NCI-H1092 (cell line): ENCODE measurements at places on chromosomes 4 and X.

- no peak for DNase-seq
These were observed 128.5 kb downstream of the LARP7 start for GRCh38 chr4:112765317-112765974.

- no peak for DNase-seq
These were observed 430.5 kb upstream of the POU3F4 start for GRCh38 chrX:83077606-83078005.

- no peak for DNase-seq
These were observed 174.9 kb upstream of the SMARCAD1 start for GRCh38 chr4:94032754-94033153.

GRCh38 chr4:5893004-5893580 is at the start of gene CRMP1:
Gene CRMP1 (minus strand): TSS chr4:5893086. CDS start chr4:5892969, 117 bp downstream.
- peak; percentile 69 for DNase-seq

- DNase-seq = no peak
These were observed 5.7 kb downstream of the IL15 start for GRCh38 chr4:141642063-141642462.

- peak; percentile 6 for DNase-seq
These were observed 144.4 kb downstream of the GLRA2 start for GRCh38 chrX:14673764-14674163.

- no peak for DNase-seq
These were observed 283.7 kb downstream of the AFF2 start for GRCh38 chrX:148784137-148784536.

GRCh38 chrX:49656533-49656932 is 39.3 kb downstream of the PAGE1 start:
- no peak for DNase-seq

DNA sequence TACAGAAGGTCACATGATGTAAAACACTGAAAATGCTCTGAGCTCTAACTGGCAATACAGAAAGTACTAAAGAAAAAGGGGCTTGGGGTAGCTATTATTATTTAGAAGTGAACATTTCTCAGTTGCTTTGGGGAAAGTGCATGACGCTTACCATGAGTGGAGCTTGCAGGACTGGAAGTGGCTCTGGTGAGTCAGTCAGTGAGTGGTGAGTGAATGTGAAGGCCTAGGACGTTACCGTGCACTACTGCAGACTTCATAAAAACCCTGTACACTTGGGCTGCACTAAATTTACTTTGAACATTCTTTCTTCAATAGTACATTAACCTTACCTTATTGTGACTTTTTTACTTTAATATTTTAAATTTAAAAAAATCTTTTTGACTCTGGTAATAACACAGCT is 89.3 kb upstream of the ENPP6 start:
- no peak for DNase-seq

GRCh38 chr4:10212400-10212799 is 95.8 kb upstream of the WDR1 start:
- no peak for DNase-seq

GRCh38 chrX:144293229-144293628 is 409.4 kb downstream of the UBE2NL start:
- no peak for DNase-seq

DNA sequence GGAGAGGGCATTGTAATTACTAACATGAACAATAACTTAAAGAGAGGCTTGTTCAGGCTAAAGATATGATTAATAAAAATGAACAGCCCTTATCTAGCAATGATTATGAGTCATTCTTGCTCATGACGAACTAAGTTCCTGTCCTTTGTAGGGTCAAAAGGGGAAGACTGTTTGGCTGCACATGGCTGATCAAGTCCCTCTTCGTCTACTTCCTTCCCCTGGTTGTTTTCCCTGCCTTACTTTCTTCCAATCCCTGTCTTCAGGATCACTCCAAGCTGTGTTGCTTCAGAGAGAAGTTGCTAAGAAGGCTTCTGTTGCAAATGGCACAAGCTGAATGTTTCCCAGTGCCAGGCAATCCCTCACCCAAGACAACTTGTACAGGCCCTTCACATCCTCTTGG is 115.0 kb upstream of the HS3ST1 start:
- DNase-seq = no peak

DNA sequence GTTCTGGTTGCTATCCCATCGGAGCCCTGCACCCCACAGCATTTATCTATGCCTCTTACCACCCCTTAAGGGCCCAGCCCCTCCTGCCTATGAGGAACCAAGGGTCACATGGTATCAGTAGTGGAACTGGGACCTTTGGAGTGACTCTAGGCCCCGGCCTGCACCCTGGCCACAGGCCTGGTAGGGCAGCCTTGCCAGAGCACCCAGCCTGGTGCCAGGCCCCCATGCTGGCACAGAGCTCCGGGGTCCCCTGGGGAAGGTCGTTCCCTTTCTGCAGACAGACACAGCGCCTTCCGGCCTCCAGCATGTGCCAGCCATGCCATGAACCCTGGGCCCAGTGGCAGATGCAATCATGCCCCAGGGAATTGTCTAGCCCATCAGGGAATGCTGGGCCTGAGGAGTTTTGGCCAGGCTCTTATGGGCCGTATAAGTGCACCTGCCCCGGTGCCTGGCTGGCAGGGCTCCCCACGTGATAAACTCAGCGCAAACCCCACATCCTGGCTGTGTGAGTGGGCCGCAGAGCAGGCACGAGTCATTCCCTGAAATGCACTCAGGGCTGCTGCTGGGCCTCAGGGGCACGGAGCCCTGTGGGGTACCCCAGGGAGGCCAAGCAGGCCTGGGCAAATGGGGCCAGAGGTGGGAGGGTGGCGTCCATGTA is 19.8 kb upstream of the ADD1 start:
- no peak for DNase-seq

DNA sequence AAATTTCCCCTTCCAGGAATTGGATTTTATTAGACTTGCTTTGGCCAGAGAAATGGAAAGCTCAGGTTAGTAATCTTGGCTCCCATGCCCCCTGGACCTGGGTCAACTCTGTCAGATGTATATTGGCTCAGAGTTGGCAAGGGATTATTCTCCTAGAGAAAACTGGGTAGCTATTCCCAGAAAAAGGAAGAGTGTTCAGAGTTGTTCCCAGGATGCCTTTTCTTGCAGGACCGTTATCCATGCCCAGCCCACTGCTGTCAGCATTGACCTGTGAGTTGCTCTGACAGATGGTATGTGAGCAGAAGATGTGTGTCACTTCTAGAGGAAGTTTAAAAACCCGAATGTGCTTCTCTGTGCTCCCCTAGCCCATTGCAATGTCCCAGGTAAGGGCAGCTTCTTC is 509.9 kb upstream of the ZFP42 start:
- DNase-seq = no peak

- DNase-seq = no peak
These were observed 73.6 kb downstream of the EGF start for GRCh38 chr4:109985993-109986974.

DNA sequence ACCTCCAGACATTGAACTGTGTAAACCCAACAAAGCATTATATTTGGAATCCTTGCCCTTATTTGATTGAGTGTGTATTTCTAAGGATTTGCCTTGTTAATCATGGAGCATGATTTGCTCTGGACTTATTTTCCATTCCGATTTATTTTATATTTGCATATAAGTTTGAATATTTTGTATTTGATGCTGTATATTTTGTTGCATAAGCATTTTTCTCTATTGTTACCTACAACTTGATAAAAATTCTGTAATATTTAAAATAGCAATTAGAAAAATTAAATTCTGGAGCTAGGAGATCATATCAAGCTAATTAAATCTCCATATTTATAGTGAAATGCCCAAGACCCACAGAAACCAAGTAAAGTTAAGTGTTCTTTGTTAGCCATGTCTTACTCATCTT is 47.2 kb downstream of the USO1 start:
- DNase-seq = no peak

DNA sequence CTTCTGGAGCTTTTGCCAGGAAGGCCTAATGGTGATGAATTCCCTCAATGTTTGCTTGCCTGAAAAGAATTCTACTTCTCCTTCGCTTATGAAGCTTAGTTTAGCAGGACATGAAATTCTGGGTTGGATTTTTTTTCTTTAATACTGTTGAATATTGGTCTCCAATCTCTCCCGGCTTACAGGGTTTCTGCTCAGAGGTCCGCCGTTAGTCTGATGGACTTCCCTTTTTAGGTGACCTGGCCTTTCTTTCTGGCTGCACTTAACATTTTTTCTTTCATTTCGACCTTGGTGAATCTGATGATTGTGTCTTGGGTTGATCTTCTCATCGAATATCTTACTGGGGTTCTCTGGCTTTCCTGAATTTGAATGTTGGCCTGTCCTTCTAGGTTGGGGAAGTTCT is 17.2 kb upstream of the TMPRSS11A start:
- no peak for DNase-seq

GRCh38 chr4:16717266-16717970 is 181.0 kb downstream of the LDB2 start:
- DNase-seq = no peak

DNA sequence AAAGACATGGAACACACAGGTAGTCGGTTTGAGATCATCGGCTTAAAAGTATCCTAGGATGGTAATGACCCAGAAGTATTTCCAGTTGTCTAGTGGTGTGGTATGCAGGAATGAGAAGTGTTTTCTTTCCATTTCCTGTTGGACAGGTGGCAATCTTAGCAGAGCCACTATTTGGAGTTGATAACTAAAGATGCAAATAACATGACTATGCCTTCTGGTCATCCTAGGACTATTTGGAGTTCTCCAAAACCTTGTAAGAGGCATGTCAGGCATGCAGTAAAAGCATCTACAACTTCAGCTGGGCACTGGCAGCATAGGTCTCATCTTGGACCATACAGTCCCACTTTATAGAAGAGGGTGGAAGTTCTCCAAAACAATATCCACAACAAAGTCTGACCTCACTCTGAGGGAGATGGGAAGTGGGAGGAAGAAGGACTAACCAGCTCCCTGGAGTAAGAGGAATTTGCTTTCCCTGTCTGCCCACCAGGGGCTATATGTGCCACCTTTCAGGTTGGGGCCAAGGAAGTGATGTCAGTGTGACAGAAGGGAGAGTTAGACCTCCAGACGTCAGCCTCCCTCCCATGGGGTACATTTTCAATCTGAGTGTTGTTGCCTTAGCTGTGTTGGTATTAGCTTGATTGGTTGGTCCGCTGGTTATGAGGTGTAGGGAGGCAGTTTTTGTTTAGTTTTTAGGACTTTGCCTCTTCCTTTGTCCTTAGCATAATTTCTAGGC is 101.2 kb upstream of the MYOZ2 start:
- DNase-seq = no peak
